Foreskin keratinocyte (primary cell): ENCODE measurements at places on chromosomes 12 and 14. TPM values are rescaled to one million over a fixed set of nuclear protein-coding genes. Genes with fewer than 3 reads are reported as not detected.

GRCh38 chr14:73231981-73232851, 5.1 kb upstream of the PAPLN start:
- DNase-seq, result no peak

Gene UNC79
- under 0.01 and 0.01 TPM in 2 replicates for polyA plus RNA-seq

DNA sequence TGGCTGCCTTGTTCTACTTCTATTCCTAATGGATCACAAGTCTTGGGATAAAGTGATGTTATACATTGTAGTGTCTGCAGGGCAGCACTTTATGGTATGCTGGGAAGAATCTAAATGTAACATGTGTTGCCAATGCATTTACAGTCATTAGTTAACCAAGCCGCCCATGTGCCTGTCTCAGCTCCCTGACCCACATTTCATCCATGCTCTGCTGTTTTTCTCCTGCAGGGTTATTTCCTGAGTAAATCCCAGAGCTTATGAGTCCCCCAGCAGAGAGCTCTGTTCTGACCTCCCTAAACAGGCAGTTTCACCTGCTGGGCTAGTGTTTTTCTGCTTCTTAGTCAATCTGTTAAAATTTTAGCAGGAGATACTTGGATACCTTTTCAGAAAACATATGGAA, 4.4 kb upstream of the TMTC2 start:
- no peak for DNase-seq

- no peak for DNase-seq
Measured at GRCh38 chr12:2453761-2454090, 341.0 kb upstream of the FKBP4 start.

DNA sequence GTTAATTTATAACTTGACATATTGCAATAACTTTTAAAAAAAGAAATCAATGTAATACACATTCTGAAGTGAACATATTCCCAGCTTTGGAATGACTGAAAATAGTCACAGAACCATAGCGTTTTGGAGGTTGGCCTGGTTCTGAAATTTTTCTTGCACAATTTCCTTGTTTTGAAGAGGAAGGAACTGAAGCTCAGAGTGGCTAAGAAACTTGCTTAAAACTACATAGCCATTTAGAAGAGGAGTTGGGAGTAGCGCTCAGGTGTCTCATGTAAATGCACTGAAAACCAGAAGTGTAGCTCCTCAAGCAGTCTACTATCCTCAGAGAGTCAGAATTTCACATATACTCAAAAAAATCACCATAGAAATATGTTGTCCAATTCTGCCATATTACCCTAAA, 41.2 kb downstream of the SLC38A1 start:
- no peak for DNase-seq

Gene GNB3
- 3.0 and 4.1 TPM in 2 replicates for polyA plus RNA-seq

Gene PABPN1
- polyA plus RNA-seq, result 140 and 149 TPM in 2 replicates

DNA sequence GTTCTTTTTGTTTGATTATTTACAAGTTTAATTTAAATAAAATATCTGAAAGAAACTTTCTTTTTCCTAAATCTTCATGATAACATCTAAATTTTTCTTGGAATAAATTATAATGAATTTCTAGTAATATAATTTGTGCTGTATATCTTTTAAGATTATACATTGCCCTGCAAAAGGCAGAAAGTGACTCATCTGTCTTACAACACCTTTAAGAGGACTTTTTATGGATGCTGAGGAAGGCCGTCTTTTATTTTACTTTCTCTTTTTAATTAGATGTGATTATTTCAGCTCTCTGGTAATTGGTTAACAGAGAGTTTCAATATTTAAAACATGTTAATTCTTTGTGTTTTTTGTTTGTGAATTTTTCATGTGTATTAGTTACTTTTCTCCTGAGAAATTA, 598.4 kb downstream of the RPL10L start:
- peak; percentile 13 for DNase-seq

Gene FOXG1
- not detected in 2 replicates for polyA plus RNA-seq

Gene TAS2R8
- polyA plus RNA-seq, result not detected in 2 replicates

- DNase-seq, result no peak
Measured at GRCh38 chr12:11075642-11076041, 13.5 kb upstream of the TAS2R46 start.
